ENCODE measurements at places on chromosomes 6 and 20.

GRCh38 chr20:24441661-24442060 lies 27.8 kb upstream of the SYNDIG1 start:
- no peak for DNase-seq

DNA sequence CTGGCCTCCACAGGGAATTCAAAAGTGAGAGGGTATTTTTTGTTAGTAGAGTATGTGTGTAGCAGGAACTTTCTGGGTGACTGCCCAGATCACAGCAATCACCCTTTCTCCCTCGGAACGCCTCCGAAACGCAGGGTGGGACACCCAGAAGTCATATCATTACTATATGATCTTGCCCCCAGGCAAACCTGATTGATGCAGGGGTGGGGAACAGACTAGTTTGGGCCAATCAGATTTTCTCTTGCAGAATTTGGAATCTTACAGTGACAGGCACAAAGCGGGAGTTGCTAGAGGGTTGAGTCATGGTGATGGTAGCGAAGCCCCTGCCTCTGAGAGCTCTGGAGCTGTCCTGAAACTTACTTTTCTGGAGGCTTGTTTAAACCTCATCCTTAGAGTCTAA lies 16.5 kb upstream of the RPN2 start:
- no peak for DNase-seq

DNA sequence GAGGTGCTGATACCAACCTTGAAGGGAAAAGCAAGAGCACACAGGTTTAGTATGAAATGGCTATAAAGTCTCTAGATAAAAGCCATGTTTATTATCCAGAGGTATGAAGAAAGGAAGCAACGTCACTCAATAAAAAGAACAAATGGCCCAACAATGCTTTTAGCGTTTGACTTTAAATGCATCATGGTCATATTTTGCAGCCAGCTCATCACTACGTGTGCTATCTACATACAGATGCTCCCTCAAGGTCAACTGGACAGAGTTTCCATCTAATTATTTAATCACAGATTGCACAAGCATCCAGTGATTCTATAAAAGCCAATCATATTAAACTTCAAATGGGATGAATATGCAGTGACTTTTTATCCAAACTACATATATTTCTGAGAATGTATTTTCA lies 127.6 kb upstream of the SYNDIG1 start:
- no peak for DNase-seq

GRCh38 chr20:19396460-19397081 lies 184.1 kb downstream of the SLC24A3 start:
- DNase-seq: no peak

DNA sequence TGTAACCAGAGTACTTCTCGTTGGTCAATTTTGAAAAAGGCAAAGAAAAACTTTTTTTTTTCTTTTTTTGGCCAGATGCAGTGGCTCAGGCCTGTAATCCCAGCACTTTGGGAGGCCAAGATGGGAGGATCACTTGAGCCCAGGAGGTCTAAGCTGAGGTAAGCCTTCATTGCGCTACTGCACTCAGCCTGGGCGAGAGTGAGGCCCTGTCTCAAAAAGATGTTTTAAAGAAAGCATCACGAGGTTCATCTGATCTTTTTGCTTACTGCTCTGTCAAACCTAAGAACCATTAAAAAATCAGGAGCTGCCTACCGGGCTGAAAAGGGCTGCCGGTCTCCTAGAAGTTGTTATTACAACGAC lies 607 bp downstream of the LYRM2 start:
- DNase-seq: no peak

DNA sequence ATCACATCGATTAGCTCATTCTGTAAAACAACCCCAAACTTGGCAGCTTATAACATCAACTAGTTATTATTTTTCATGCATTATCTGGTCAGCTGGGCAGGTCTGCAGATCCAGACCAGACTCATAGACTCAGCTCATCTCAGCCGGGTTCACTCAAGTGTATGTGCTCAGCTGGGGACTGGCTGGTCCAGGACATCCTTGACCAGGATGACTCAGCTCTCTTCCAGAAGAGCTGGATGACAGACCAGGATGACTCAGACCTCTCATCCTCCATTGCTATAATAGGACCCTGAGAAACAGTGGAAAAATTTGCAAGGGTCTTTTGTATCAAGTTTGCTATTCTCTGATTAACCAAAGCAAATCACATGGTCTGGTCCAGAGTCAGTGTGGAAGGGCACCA lies 312.5 kb upstream of the PLCB4 start:
- no peak for DNase-seq

DNA sequence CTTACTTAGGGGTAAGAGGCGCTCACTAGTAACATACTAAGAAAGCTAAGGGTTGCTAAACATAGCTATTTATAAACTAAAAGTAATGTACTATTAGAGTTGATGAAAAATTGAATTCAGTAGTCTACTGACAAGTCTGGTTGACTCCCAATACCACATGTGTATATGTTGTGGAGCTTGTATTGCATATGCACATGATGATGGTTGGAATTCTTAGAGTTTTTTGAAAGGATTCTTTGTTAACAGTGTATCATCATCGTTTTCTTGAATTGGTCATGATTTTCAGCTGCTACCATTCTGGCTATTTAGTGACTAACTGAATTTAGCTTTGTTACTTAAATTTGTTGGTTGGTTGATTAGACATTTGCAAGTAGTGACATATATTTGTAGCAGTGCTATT lies 27.2 kb downstream of the ABRACL start:
- no peak for DNase-seq

DNA sequence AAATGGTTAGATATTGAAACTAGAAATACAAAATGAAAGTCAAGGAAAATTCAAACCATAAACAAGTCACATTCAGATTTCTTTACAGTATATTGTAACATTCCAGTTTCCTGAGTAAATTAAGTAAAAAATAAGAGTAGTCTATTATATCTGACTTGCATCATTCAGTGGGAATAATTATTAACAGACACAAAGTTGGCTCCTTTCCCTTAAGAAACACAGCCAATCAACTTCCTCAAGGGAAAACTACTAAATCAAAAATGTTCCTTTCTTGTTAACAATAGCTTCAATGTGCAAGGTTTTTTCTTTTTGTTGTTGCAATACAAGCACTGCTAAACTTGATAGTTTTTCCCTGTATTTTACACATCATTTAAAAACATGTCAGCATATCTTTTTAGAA lies 33.2 kb downstream of the DNAAF9 start:
- no peak for DNase-seq

DNA sequence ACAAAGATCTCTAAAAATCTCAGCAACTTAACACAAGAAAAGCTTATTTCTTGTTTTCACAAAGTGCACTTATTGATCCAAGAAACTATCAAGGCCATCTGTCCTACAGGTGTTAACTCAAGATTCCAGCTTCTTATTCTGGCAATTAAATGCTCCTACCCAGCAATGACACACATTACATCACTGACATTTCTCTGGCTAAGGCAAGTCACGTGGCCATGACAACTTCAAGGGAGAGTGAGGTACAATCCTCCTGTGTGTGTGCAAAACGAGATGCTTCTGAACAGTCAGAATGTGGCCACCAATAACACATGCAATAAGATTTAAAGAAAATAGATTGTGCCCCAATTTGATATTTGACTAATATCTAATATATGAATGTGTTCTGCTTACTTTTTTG lies 169.3 kb upstream of the BTBD3 start:
- DNase-seq: no peak

DNA sequence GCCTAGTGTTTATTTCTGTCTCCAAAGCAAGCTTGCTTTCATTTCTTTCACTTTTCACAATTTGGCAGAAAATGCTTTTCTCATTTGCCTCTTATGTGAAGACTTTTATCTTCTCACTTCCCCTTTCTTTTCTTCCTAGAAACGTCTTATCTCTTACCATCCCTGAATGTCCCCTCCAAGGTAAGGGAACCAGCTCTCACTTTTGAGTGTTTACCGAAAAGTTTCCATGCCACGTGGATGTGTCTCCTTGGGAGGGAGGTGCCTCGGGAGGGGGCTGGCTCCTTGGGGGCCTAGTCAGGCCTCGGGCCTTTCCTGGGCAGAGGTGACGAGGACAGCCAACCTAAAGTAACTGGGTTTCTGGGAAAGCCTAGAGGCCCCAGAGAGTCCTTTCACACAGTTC lies 127.4 kb downstream of the CD24 start:
- DNase-seq: no peak

DNA sequence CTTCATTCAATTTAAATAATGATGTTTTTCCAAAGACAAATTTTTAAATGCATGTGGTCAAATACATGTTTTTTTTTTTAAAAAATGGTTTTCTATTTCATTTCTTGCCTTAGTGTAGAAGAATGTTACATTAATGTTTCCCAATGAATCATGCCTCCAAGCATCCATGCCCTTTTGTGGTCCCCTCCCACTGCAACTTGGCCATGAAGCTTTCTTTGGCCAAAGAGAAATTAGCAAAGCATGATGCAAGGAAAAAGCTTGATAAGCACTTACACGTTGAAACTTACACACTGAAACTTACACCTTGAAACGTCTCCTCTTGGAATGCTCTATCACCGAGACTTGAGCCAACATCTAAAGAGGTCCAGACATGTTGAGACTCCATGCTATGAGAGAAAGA lies 93.0 kb upstream of the ELOVL5 start:
- no peak for DNase-seq

- no peak for DNase-seq
These were observed 90.5 kb upstream of the LY86 start for GRCh38 chr6:6497976-6498375.

- DNase-seq: no peak
These were observed 294.7 kb downstream of the ZNF217 start for GRCh38 chr20:53298911-53299310.
